Suppressor macrophage treated with lipopolysaccharide for 1 hour (primary cell): ENCODE measurements at places on chromosomes 3 and 15.

DNA sequence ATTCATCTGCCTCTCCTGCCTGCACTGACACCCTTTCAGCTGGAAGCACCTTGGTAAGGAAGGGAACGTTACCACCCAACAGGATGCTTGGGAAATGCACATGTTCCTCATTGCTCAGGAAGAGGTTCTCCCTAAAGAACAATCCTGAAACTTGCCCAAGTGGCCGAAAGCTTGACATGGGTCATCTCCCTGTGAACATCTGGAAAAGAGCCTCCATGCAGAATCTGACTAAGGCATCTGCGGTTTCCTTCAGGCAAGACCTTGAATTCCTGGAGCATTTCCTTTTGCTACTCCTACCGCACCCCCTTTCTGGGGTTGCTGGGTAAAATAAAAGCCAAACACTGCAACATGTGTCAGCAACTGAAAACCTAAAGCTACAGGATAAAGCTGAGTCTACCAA, 68.7 kb upstream of the SNRK start:
- DNase-seq, result no peak

DNA sequence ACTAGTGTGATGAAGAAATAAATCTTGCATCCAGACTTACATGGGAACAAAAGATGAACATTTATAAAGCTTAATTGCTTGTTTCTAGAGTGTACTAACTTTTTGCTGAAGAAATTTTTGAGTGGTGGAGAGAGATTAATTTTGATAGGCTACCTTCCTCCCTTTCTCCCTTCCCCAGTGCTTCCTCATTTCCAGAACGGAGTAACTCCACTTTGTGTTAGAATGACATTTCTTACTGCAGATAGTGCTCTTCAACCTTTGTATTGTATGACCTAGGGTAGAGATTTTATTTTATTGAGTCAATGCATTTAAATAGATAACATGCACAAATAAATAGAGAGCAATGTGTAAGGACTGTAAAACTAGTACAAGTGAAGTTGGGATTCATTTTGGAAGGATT, 1.9 kb downstream of the ATP1B3 start:
- peak; percentile 35 for DNase-seq

- no peak for DNase-seq
Measured at GRCh38 chr3:129415830-129416229, 12.6 kb downstream of the EFCAB12 start.

DNA sequence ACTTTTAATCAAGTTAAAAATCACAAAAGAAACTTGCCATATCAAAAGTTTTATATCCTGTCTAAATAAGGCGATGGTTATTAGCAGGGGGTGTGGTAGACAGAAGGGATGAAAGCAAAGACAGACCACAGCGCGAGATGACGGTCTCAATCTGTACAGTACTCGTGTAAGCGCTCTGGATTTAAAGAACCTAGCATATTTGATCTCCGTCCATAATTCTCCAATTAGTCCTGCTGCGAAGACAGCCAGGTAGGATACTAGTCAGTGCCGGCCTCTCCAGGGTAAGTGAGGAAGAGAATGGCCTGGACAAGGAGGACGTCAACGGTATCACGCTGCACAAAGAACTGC, 701 bp downstream of the SGO1 start:
- no peak for DNase-seq

GRCh38 chr3:84755860-84756259, 202.9 kb upstream of the CADM2 start:
- no peak for DNase-seq

- peak; percentile 79 for DNase-seq
Measured at GRCh38 chr3:125214738-125215137, 2.2 kb upstream of the SLC12A8 start.

DNA sequence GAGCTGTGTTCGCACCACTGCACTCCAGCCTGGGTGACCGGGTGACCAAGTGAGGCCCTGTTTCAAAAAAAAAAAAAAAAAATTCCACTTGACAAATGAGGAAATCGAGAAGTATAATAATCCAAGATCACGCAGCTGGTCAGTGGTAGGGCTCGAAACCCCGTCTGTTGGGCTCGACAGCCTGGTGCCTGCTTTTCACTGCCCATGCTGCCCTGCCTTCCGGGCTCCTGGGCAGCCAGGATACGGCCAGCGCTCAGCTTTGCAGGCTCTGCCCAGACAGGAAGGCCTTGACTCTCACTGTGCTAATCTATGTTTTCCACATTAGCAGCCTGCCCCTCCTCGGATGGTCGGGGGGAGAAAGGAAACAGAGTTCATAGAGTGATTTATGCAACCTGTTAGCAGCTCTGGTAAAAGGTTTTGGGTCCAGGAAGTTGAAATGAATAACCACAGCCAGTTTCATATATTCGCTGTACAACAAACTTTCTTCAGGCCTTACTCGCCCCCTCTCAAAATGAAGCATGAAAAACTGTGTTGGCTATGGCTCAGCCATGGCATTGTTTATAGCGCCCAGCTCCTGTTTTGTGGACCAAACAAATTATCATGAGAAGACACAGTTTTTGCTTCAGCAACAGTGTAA, 108.8 kb downstream of the XXYLT1 start:
- DNase-seq, result peak; percentile 66

DNA sequence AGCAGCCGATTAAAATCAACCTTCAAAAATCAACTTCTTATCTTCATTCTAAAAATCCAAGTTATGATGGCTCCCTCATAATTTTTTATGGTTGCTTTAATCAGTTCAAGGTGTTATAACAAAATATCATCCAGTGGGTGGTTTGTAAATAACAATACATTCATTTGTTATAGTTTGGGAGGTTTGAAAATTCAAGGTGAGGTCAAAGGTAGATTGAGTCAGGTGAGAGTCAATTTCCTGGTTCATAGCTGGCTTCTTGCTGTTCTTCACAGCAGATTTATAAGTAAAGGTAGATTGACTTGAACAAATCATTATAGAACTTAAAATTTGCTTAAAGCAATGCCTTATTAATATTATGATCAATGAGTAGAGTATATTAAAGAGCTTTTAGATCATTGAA, 192.8 kb downstream of the CADM2 start:
- no peak for DNase-seq

DNA sequence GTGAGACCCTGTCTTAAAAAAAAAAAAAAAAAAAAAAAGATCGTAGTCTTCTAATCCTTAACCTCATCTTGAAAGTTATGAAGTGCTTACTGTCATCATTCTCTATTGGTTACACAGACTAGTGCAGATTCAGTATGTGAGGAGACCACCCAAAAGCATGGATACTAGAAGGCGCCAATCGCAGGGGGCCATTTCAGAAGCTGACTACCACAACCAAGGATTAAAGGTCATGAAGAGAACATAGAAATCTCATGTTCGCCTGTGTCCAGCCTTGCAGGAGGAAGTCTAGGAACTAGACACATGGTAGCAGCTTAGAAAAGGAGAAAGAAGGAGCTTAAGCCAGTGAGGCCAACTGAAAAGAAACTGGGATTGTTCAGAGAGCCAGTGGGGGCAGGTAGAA, 207.8 kb downstream of the THSD4 start:
- no peak for DNase-seq

DNA sequence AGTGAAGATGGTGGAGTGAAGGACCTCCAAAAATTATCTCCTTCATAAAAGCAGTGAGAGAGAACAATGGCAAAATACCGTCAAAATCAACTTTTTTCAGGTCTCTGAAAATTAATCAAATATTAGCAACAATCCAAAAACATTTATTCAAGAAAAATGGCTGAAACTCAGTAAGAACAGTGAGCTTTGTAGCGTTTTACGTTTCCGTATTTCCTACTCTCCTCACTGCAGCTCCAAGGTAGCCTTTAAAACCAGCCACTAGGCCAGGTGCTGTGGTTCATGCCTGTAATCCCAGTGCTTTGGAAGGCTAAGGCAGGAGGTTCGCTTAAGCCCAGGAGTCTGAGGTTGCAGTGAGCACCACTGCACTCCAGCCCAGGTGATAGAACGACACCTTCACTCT, 38.5 kb downstream of the ATP10A start:
- DNase-seq, result no peak

DNA sequence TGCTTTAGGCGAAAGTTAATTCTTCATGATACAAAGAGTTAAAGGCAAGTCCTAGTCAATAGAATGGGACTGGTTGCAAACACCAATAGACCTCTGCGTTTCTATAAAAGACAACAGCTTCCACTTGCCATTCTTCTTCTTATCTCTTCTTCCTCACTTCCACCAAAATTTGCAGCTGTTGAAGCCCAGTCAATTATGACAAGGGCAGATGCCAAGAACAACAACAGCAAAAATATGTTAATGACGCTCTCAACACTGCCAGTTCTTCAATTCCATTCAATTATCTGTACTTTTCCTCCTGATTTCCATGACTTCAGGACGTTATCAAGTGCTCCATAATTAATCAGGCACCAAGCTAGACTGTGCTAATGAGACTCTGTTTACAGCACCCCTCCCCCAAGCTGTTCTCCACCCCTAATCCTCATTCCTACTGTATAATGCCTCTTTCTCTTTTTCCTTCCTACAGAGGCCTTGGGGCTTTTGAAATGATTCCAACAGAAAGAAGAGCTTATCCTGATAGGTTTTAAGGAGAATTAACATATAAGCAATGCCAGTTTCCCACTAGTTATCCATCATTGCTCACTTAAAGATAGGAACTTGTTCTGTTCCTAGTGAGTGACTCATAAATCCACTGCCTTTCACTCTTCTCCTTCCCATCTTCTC, 1160.5 kb downstream of the IGSF11 start:
- no peak for DNase-seq

- no peak for DNase-seq
Measured at GRCh38 chr15:89368566-89369223, 34.1 kb upstream of the POLG start.

- DNase-seq, result peak; percentile 89
Measured at GRCh38 chr3:52238761-52239701, at the start of gene TWF2. Gene TWF2 (minus strand): TSS chr3:52239158. CDS start chr3:52239016, 142 bp downstream.

DNA sequence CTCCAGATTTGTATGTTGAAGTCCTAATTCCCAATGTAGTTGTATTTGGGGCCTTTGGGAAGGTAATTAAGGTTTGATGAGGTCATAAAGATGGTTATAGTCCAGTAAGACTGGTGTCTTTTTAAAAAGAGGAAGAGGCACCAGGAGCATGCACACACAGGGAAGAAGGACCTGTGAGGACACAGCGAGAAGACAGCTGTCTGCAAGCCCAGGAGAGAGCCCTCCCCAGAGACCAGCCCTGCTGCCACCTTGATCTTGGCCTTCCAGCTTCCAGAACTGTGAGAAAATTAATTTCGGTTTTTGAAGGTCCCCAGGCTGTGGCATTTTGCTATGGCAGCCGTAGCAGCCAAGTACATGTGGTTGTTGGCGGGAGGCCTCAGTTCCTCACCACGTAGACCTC, 32.8 kb upstream of the TSEN2 start:
- DNase-seq, result no peak

GRCh38 chr3:150203273-150203672, 204.8 kb upstream of the TSC22D2 start:
- DNase-seq, result peak; percentile 31

DNA sequence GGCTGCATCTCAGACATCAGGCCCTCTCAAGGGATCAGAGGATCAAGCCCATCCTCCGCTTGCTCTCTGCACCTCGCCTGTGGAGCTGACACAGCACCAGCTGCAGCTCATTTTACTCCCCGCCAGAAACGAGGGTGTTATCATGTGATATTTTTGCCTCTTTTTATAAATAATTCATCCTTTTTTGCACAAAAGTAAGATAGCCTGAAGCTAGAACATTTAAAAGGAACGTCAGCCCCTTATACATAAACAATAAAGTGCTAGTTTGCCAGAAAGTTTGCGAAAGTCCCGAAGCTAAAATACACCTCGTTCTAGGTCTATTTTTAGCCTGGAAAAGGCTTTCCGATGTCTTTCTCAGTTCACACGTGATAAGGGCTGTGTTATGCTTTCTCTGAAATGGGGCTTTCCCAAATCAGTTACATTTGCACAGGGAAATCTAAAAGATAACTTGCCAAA, 9.6 kb upstream of the FAM174B start:
- DNase-seq, result peak; percentile 41
